ENCODE measurements at places on chromosomes 1 and 21. TPM values are rescaled to one million over a fixed set of nuclear protein-coding genes. Genes with fewer than 3 reads are reported as not detected.

DNA sequence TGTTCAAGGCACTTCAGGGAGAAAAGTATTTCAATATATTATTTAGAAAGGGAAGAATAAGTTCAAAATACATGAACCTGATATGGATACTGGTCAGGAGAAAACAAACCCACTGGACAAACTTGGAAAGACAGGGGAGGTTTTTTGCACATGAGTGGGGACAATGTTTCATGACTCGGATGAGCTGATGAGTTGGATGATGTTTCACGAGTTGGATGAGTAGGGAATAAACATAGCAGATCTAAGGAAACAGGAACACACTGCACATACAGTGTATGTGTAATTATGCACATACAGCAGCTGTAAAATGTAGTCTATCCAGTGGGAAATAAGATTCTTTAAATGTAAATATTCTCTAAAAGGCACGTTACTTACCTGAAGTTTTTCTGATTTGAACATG lies 682.9 kb upstream of the ADAMTS5 start:
- no peak for DNase-seq
- no peaks in the 10 kb centered on the region for H3K27me3 ChIP-seq
- no peaks in the 10 kb centered on the region for H3K36me3 ChIP-seq
- H3K27ac ChIP-seq, result peak overlapping the region; percentile 48
- H3K4me1 ChIP-seq, result peaks cover 3% of the 10 kb centered on the region

DNA sequence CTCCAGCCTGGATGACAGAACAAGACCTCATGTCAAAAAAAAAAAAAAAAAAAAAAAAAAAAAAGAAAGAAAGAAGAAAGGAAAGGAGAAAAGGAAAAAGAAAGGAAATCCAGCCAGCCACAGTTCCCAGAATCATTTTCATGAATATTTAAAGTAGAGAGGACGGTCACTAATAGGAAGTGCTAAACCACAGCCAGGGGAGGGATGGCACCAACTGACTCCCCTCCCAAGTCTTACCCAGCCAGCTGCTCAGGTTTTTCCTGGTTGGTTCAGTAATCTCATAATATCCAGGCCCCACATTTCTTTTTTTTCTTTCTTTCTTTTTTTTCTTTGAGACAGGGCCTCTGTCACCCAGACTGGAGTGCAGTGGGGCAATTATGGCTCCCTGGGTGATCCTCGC lies 63.9 kb upstream of the AK4 start:
- H3K4me1 ChIP-seq, result no peaks in the 10 kb centered on the region
- H3K27me3 ChIP-seq, result no peaks in the 10 kb centered on the region
- no peaks in the 10 kb centered on the region for H3K36me3 ChIP-seq
- DNase-seq, result no peak
- H3K27ac ChIP-seq, result no peak overlapping the region
- no peak overlapping the region for H3K4me3 ChIP-seq

DNA sequence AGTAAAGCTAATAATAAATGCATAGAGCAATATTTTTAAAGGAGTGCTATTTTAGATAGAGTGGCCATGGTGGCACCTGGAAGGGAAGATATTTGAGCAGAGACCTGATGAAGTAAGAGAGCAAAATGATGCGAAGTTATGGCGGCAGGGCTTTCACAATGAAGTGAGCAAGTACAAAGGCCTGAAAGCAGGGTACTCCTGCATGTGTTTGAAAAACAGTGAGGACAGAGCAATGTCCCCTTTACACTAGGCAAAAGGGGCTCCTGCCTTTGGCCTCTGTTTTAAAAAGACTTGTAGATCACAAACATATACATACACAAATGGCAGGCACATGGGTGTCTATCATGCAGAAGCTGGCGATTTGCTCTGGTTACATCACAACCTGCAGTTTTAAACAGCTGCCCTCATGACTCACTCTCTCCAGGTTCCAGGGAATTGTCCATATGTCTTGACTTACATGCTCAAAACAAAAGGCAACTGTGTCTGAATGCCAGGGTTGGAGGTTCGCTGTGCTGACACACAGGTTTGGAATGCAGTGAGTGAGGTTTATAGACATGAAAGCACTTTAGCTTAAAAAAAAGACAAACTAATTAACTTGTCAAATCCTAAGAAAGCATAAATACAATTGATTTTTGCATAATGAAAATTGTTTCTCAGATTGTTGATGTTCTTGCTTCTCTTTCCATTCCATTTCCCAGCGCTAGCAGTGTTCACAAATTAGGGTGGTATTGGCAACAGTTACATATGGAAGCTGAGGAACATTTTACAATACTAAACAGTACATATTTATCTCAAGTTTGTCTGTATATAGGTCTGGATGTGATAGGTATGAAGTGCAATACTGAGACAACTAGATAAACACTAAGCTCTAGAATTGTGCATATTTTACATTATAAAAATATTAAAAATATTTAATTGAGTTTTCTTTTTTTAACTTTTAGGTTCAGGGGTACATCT lies 313.9 kb downstream of the BARHL2 start:
- peak; percentile 85 for DNase-seq
- H3K4me3 ChIP-seq, result no peak overlapping the region
- H3K36me3 ChIP-seq, result no peaks in the 10 kb centered on the region

DNA sequence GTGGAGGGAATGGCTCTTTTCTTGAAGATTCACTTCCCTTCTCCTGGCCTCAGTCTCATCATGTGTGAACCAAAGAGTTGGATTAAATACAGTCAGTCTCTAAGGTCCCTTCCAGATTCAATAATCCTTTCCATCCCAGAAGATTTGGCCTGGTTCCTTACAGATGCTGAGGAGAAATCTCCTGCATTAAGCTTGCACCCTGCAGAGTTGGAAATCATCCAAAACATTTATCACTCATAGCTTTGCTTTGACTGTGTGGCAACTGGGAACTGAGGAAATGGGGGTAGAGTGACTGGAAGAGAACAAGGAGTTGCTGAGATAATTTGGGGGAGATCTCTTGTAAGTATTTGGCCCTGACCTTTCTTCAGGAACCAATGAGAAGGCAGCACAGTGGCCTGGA lies 220.5 kb upstream of the SGIP1 start:
- H3K4me1 ChIP-seq, result no peaks in the 10 kb centered on the region
- no peak overlapping the region for H3K27ac ChIP-seq
- H3K36me3 ChIP-seq, result no peaks in the 10 kb centered on the region
- no peak overlapping the region for H3K4me3 ChIP-seq
- no peaks in the 10 kb centered on the region for H3K27me3 ChIP-seq

DNA sequence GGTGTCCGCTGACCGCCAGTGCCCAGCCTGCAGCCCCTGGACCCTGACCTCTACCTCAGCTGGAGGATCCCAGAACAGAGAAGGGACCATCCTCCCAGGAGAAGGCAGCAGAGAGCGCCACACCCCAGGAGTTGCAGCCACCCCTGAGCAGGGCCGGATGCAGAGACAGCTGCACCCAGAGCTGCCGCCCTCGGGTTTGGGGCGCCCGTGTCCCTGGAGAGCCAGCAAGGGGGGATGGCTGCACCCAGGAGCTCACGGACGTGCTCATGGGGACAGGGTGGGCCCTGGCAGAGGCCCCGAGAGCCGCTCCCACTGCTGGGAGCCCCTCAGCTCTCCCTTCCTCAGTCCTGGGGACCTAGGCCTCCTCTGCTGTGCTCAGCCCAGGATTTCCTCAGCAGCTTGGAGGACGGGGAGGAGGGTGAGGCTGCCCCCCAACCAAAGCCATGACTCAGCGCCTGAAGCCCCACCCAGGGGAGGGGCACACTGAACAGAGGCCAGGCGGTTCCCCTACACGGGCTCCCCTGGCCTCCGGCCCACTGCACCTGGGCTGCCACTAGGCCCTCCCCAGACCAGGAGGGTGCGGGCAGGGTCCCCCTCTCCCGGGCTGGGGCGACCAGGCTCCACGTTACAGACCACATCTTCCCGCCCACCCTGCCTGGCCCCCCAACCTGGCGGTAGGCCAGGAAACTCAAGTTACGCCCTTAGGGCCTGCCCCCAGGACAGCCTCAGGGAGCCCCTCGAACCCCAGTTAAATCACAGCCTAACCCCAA lies 2.2 kb downstream of the ACAP3 start:
- H3K4me1 ChIP-seq, result peaks cover 23% of the 10 kb centered on the region
- peak overlapping the region; percentile 39 for H3K27ac ChIP-seq
- peak overlapping the region; percentile 66 for H3K4me3 ChIP-seq
- peak; percentile 73 for DNase-seq

GRCh38 chr1:216847397-216848036 lies 124.3 kb upstream of the ESRRG start:
- no peaks in the 10 kb centered on the region for H3K27me3 ChIP-seq
- no peaks in the 10 kb centered on the region for H3K36me3 ChIP-seq
- no peak overlapping the region for H3K27ac ChIP-seq
- H3K4me3 ChIP-seq, result no peak overlapping the region

DNA sequence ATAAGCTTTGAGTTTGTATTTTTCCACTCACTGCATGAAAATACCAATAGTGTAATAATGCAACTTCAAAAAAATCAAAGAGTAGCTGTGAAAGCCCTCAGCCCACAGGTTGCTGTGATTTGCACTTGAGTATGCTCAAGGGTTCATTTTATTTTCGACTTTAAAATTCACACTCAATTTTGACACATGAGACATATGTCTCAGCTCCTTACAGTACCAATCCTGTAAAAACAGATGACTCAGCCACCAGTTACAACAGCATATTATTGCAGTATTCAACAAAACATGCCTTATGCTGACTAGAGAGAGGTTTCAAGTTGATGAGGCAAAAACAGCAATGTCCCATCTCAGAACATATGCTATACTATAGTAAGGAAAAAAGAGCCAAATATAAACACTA lies 66.1 kb downstream of the CYYR1 start:
- DNase-seq, result peak; percentile 54
- H3K27me3 ChIP-seq, result no peaks in the 10 kb centered on the region
- no peak overlapping the region for H3K4me3 ChIP-seq
- no peaks in the 10 kb centered on the region for H3K36me3 ChIP-seq
- H3K4me1 ChIP-seq, result no peaks in the 10 kb centered on the region
- no peak overlapping the region for H3K27ac ChIP-seq

DNA sequence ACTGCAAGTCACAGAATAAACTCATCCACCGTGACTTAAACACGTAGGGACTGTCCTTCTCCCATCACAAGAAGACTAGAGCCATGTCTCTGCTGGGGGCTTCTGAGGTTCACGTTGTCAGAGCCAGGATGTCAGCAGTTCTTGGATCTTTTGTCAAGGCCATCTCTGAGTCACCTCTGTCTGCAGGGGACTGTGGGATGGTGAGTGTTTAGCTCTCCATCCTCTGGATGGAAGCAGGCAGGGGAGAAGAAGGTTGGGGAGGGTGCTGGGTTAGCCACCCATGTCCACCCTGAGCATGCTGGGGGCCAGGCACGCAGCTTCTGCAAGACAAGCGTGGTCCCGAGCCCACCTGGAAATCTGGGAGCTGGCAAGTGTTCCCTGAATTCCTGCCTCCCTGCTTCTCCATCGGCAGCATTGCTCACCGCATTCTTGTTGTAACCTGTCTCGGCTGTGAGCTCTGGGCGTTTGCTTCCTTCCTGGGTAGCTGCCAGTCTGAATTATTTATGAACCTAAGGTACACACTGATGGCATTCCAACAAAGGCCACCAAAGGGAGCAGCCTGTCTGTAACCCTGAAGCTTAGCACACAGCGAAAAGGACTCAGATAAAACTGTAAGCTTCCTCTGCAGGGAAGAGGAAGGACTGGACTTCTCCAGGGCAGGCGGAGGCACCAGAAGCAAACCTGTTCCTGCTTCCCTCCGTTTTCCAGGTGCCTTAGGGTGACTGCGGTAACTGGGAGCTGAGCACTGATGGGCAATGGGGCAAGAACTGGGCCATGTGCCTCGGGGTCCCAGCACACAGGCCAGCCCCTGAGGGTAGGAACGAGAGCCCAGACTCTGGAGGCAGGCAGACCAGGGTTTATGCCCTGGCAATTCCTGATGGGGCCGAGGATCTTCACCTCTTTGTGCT lies 88.6 kb downstream of the RIPK4 start:
- H3K27me3 ChIP-seq, result no peaks in the 10 kb centered on the region
- no peak for DNase-seq
- peaks cover 7% of the 10 kb centered on the region for H3K4me1 ChIP-seq
- H3K27ac ChIP-seq, result no peak overlapping the region
- no peaks in the 10 kb centered on the region for H3K36me3 ChIP-seq

DNA sequence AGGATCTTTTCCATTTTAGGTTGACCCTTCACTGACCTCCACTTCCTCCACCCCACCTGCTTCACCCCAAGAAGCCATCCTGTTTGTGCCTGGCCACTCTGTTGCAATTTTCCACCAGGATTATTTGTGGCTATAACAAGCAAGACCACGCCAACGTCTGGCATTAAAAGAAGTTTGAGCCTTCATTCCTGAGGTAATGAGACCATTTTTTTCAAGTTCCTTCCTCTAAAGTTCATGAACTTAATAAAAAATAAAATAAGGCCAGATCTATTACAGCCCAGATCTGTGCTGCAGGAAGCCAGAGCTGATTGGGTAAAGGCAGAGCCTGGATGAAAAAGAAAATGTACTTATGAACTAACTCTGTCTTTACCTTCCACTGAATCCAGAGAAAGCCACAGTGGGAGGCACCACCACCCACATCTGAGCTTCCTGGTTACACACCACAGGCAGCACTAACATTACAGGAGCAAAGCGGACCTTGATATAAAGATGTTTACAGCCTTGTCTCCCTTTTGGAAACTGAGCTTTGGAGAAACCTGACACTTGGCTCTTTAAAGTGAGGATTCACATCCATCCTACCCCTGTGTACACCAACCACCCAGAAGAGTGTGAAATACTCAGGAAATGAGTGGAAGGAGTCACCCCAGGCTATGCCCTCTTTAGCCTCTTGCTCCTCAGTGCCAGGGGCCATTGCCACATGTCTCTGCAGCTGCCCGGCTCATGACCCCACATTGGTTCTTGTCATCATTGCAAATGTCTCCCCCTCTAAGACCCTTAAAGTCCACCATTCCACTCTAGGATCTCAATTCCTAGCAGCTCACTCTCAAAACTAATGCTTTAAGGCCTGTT lies 293.6 kb downstream of the PLPP3 start:
- no peaks in the 10 kb centered on the region for H3K4me1 ChIP-seq
- no peak overlapping the region for H3K4me3 ChIP-seq
- no peak overlapping the region for H3K27ac ChIP-seq
- H3K36me3 ChIP-seq, result no peaks in the 10 kb centered on the region
- H3K27me3 ChIP-seq, result no peaks in the 10 kb centered on the region

- no peak overlapping the region for H3K4me3 ChIP-seq
- no peaks in the 10 kb centered on the region for H3K36me3 ChIP-seq
- H3K4me1 ChIP-seq, result no peaks in the 10 kb centered on the region
Observed at GRCh38 chr1:5722635-5723164, 269.5 kb downstream of the NPHP4 start.

- H3K27me3 ChIP-seq, result no peaks in the 10 kb centered on the region
- no peak overlapping the region for H3K4me3 ChIP-seq
- no peaks in the 10 kb centered on the region for H3K4me1 ChIP-seq
- no peaks in the 10 kb centered on the region for H3K36me3 ChIP-seq
- DNase-seq, result no peak
Observed at GRCh38 chr1:67540025-67540732, 110.0 kb upstream of the SERBP1 start.

Gene NBPF12
- total RNA-seq, result 9.8 TPM

Gene PCNX2
- 34.4 TPM for total RNA-seq

Gene IVL
- not detected for total RNA-seq

Gene EFNA3
- 0.33 TPM for total RNA-seq

Gene FBXO2
- total RNA-seq, result 2.6 TPM

All from fibroblast of lung (primary cell).